ENCODE measurements at places on chromosomes 3 and 15.

DNA sequence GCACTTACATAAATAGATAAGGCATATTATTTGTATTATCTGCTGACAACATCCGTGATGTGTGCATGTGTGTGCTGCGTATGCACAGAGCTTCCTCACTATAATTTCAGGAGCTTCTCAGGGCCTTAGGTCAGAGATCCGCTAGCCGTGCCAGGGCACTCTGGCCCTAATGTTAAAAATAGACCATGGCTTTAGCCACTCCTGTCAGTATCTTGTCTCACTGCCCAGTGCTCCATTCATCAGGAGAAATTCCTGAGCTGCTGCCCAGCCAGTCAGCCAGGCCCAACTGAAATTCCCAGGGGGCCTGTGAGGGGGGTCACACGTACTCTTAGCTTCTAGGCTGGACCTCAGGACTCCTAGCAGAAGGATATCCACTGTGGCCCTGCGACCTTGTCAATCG, 70.0 kb upstream of the ABHD2 start:
- DNase-seq, result peak; percentile 31

GRCh38 chr3:97927704-97928103, 44.5 kb downstream of the RIOX2 start:
- no peak for DNase-seq

DNA sequence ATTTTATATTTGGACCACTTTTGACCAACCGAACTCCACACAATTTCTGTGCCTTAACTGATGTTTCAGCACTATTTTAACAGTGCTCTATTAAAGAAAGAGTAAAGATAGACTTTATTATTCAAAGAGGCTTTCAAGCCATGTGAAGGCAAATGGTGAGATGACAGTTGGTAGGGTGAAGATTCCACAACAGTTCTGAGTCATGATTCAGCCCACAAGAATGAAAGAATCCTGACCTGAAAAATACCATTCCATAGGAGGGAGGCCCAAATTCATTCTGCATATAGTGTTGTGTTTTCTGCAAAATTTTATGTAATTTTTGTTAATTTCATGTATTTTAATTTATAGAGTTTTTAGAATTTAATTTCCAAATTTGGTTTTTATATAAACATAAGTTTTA, 135.6 kb upstream of the STAC start:
- no peak for DNase-seq

DNA sequence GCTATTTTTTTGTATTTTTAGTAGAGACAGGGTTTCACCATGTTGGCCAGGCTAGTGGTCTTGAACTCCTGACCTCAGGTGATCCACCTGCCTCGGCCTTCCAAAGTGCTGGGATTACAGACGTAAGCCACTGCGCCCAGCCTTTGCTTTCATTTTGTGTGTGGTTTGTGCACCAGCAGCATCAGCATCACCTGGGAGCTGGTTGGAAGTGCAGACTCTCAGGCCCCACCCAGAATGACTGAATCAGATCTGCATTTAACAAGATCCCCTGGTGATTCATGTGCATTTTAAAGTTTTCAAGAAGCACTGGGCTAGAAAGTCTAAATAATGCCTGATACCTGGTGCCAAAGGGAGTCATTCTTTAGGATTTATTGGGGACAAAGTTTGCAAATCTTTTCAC, 73.4 kb upstream of the BNIP2 start:
- no peak for DNase-seq

- DNase-seq, result no peak
Measured at GRCh38 chr3:151074256-151074655, 11.2 kb upstream of the MED12L start.

DNA sequence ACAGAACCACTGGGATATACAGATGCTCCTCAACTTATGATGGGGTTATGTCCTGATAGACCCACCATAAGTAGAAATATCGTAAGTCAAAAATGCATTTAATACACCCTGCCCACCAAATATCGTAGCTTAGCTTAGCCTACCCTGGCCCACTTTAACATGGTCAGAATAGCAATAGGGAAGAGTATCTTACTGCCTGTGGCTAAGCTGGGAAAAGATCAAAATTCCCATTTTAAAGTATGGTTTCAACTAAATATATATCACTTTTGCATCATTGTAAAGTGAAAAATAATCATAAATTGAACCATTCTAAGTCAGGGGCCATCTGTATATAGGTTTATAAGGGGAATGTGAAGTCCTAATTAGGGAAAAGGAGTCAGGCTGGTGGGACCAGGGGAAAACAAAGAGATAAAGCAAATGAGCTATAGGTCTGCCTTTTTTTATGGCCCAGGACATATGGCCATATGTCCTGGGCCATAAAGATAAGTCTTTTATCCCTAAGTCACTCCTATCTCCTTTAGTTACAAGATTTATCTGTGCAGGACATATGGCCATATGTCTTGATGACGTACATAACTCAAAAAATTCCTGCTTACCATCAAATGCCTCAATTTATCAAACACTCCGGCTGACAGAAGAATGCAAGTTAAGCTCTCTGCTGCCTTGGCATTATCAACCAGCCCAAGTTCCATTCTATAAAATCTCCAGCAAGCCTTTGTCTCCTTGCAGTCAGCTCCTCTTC, 11.2 kb downstream of the RTP3 start:
- no peak for DNase-seq

DNA sequence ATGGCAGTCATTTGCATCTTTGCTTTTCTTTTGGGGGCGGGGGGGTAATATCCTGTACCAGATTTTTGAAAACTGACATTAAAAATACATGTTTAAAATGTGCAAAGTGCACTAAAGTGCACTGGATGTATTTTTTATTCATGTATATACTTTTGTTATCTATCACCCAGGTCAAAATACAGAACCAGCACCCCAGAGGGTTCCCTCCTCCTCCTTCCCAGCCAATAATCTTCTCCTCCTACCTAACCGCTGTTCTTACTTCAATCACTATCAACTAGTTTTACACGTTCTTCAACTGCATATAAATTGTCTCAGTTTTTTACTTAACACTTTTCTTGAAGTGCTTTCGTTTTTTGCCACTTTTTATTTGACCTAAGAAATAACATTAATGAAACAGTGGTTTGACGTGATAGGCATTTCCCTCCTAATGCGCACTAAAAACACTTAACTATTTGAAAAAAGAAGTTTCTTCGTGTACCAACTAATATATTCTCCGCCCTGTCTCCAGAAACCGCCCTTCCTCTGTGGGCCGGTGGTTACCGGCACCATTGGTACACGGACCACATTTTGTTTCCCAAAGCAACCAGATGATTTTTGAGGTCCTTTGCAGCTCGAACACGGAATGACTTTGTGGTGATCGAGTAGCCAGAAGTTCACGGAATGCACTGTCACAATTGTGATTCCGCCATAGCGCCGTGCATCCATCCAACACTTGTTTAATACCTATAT, 836 bp upstream of the AKAP13 start:
- DNase-seq, result no peak

Measured in pons (tissue), 1 donor.